Right hindlimb (tissue), 1 donor: ENCODE measurements at places on chromosomes 7 and 10.

DNA sequence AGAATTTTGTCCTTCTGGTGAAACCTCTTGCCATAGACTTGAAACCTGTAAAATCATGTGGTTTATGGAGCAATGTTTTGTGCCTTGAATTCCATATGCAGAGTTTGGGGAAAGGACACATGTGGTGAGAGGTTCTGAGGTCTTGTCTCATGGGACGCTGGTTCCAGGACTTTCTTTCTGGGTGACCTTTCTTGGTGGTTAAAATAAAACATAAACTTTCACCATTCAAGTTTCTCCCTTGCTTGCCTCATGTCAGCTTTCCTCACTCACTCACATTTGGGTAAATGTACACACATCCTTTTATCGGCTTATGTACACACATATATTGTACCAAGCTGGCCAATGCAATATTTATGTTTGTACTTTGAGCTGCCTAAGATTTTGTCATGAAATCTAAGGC is 144.9 kb upstream of the CELF2 start:
- DNase-seq, result no peak

DNA sequence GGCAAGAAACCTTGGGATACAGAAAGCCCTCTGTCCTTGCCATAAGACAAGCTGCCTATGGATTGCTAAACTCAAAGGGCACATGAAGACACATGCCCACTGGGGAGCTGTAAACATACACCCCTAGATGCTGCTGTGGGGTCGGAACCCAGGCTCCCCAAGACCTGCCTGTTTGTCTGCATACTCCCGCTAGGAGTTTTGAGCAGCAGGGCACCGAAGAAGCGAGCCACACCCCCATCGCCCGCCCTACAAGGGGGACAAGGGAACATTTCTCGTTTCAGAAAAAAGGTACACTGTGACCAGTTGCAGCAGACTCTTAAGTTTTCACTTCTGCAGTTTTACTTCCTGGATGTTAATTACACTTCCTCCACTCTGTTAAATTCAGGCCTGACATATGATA is 680.2 kb upstream of the GHITM start:
- no peak for DNase-seq

GRCh38 chr10:113644185-113645120 is 19.4 kb downstream of the NRAP start:
- no peak for DNase-seq

DNA sequence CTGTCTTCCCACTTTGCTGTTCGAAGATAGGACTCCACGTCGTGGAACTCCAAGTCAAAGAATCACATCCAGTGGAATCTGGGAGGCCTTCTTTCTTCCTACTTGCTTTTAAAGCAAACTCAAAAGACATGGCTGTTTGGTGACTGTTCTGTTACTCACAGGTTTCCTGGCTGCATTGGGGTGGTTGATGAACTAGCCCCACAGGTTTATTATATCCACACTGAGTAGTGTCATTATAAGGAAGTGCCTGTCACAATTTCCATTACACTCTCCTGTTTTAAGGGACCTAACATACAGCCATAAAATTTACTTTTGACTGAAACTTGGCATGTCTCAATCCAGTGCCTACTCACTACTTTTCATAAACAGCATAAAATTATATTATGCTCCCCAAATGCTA is 287.3 kb upstream of the SP4 start:
- DNase-seq, result no peak

DNA sequence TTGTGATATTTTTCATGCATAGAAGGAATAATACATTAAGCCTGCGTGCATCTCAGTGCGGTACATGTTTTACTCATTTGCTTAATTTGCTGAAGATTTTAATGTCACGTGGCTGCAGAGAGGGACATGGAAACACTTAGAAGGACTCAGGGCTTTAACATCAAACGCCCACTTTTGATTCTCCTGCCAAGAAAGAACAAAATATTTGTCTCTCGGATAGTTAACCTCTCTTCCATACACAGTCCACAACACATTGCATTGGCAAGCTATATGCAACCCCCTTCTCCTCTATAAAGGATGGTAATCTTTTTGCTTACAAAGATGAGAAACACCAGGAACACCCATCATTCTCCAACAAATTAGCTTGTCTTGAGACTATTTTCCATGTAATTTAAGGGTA is 148.0 kb upstream of the NRP1 start:
- DNase-seq, result no peak

DNA sequence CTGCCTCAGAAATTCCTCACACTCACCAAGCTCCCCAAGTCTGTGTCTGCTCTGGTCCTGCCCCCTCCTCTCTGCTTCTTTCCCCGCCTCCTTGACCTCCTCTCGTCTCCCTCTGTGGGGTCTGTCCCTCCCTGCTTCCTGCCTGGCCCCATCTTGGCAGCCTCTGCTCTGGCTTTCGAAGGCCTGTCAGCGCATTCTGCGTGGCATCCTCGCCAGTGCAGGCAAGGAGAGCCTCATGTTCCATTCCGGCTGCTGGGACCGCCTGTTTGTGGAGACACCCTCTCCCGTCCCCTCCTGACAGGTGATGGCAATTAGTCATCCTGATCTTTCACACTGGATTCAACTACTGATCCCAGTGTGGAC is 51.7 kb upstream of the COL13A1 start:
- no peak for DNase-seq

GRCh38 chr10:64571056-64571455 is 1049.9 kb downstream of the REEP3 start:
- no peak for DNase-seq

DNA sequence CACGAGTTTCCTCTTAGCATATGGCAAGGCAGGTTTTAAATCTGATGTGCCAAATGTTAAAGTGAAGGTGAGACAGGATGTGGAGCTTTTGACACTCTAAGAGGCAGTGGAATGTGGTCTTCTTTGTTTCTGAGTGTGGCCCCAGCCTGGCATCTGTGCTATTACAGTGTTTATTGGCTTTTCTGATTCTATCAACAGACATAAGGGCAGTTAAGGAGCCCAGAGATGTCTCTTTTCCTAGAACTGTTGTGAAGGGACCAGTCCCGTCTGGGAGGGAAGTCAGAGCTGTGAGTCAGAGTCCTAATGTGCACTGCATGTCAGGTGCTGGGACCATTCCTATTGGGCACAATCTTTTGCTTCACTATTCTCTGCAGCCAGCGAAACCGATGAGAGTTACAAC is 32.5 kb downstream of the TRUB1 start:
- DNase-seq, result no peak

GRCh38 chr7:121796381-121796780 is 76.6 kb upstream of the PTPRZ1 start:
- DNase-seq, result no peak
